Left ventricle myocardium inferior (tissue), 1 donor: ENCODE measurements at places on chromosomes 6 and 20.

GRCh38 chr20:9490631-9491030 lies 23.8 kb upstream of the LAMP5 start:
- DNase-seq: no peak

DNA sequence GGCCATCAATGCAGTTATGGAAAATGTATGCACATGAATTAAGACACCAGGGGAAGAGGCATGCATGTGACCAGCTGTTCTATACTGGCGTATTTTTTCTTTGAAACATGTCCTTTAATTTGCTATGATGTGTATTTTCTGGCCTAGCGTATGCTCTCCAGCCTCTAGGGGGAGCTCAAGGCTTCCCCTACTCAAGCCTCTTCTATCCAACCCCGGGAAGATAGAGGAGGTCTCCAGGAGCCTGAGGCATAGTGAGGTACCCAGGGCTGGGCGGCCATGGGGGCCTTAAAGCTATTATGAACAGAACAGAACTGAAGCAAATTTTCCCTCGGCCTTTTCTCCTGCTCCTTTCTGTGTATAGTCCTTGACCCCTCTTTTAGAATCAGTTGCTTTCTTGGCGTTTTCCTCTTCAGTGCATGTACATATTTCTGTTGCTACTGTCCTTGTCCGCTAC lies 528.9 kb downstream of the MAFB start:
- peak; percentile 26 for DNase-seq

GRCh38 chr6:121993362-121993761 lies 406.1 kb upstream of the HSF2 start:
- DNase-seq: no peak

DNA sequence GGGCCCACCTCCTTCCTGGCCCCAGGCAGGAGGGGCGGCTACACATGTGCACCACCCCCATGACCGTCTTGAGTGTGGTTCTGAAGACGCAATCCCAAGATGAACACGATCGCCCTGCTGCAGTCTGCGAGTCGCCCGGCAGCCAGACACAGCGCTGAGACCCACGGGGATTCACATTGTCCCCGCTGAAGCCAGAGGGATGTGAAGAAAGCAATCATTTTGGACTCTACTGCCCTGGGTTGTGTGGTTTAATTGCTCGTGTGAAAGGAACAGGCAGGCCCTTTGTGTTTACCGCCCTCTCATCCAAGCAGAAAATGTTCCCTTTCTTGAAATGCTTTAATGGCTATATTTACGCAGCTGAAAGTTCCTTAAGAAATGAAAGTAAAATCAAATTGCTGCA lies 279.5 kb downstream of the TAF4 start:
- DNase-seq: no peak

- no peak for DNase-seq
These were observed 72.9 kb downstream of the ANKRD6 start for GRCh38 chr6:89505847-89506246.

DNA sequence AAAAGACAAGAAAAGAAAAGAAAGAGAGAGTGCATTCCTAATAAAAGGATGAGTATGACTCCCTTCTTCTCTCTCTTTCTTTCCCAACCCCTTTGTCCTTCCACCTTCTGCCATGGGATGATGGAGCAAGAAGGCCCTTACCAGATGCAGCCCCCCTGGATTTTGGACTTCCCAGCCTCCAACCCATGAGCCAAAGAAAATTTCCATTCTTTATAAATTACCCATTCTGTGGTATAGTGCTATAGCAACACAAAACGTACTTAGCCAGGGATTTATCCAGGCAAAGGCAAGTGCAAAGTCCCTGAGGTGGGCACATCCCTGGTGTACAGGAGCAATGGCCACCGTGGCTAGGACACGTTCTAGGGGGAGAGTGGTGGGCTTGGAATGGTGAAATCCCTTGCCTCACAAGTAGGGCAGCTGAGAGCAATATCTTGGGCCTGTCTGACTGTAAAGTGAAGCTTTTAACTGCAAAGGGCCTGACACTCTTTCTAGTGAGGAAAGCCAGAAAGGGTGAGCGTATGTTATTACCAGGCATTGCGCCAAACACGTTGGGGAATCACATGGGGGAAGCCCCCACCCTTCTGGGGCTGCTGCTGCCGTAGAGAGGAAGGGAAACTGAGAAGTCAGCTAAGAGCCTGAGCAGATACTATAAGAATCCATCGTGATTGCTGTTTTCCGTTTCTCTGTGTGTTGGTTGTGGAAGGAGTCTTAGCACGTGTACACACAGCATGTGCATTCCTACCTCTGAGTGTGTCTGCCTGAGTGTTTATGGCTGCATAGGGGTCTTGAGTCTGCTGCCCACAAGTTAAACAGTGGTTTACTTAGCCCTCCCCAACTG lies 50.7 kb upstream of the SIRPA start:
- peak; percentile 39 for DNase-seq

GRCh38 chr6:165889636-165890403 lies 226.8 kb upstream of the PDE10A start:
- no peak for DNase-seq

GRCh38 chr6:83578057-83578456 lies 65.7 kb downstream of the PRSS35 start:
- no peak for DNase-seq

GRCh38 chr6:37916149-37916548 lies 96.6 kb downstream of the ZFAND3 start:
- DNase-seq: no peak

- no peak for DNase-seq
These were observed 53.6 kb downstream of the CDC40 start for GRCh38 chr6:110233770-110234374.

GRCh38 chr20:61044499-61044898 lies 207.6 kb upstream of the CDH4 start:
- DNase-seq: no peak
